ENCODE measurements at places on chromosomes 3 and 15. TPM values are rescaled to one million over a fixed set of nuclear protein-coding genes. Genes with fewer than 3 reads are reported as not detected.

DNA sequence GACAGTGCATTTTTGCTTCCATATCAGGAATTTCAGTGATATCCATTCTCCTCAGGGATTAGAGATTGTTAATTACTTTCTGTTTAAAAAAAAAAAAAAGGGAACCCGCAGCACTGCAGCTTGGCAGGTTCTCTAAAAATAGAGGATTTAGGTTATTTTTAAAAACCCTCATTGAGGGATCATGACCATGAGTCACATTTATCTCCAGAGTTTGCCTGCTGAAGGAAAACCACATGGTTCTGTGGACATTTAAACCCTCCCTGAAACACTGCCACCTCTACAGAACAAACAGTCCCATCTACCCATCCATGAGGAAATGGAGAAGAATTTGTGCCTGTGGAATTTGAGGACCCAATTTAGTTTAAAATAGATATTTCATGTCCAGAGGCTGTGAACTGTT is 66.2 kb upstream of the UBE2E1 start:
- peaks cover 52% of the 10 kb centered on the region for H3K4me1 ChIP-seq
- H3K27me3 ChIP-seq: no peaks in the 10 kb centered on the region
- no peak overlapping the region for H3K4me3 ChIP-seq
- H3K27ac ChIP-seq: peak overlapping the region; percentile 86

DNA sequence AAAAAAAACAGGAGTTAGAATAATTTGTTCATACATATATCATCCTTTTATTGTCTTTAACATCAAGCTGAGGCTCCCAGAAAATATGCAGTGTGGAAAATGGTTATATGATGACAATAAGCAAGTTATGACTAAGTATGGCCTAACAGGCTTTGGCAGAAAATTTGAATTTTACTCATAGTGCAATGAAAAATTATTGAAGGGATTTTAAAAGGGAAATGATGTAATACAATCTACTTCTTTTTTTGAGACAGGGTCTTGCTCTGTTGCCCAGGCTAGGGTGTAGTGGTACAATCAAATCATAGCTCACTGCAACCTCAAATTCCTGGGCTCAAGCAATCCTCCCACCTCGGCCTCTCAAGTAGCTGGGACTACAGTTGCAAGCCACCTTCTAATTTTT is 78.7 kb downstream of the FAIM start:
- peak overlapping the region; percentile 77 for H3K27ac ChIP-seq
- H3K4me3 ChIP-seq: no peak overlapping the region
- H3K27me3 ChIP-seq: no peaks in the 10 kb centered on the region
- DNase-seq: no peak
- H3K4me1 ChIP-seq: peaks cover 19% of the 10 kb centered on the region

GRCh38 chr3:61381745-61382392 is 130.6 kb upstream of the FHIT start:
- peaks cover 13% of the 10 kb centered on the region for H3K4me1 ChIP-seq
- H3K27ac ChIP-seq: no peak overlapping the region
- no peaks in the 10 kb centered on the region for H3K36me3 ChIP-seq
- peaks cover 30% of the 10 kb centered on the region for H3K27me3 ChIP-seq
- H3K4me3 ChIP-seq: no peak overlapping the region

- DNase-seq: no peak
- H3K4me1 ChIP-seq: peaks cover 3% of the 10 kb centered on the region
- H3K4me3 ChIP-seq: no peak overlapping the region
- no peaks in the 10 kb centered on the region for H3K27me3 ChIP-seq
- peaks cover 3% of the 10 kb centered on the region for H3K36me3 ChIP-seq
- no peak overlapping the region for H3K27ac ChIP-seq
Observed at GRCh38 chr15:57100136-57100539, 181.7 kb downstream of the TCF12 start.

GRCh38 chr15:96330064-96330449 is 443 bp upstream of the NR2F2 start:
- no peaks in the 10 kb centered on the region for H3K27me3 ChIP-seq
- H3K27ac ChIP-seq: peak overlapping the region; percentile 97
- DNase-seq: no peak
- H3K4me3 ChIP-seq: peak overlapping the region; percentile 98

DNA sequence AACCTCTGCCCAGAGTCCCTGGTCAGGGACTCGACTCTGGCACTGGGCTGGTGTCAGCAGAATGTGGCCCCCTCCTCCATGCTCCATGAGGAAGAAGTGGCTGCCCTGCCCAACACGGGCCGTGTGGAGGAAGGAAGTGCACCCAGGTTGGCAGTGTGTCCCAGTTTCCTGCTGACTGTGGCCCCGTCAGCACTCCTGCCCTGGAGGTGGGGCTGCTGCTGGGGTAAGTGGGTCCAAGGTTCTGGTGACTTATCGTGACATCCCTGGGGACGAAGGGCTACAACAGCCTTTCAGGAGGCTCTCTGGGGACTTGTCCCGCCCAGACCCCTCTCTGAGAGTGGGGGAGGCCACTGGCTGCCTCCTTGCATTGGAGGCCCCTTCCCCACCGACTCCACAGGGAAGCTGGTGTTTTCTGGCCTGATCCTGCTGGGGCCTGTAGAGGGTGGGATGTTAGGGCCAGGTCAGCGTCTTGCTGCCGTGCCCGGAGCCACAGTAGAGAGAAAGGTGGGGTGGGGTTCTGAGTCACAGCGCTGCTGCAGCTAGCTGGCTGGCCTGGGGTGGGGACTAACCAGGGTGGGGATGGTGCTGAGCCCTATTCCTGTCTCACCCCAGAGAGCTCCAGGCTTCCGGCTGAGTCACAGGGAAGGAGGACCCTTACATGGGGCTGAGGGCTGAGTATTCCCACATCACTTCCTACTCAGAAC is 10.5 kb downstream of the SEMA4B start:
- H3K4me1 ChIP-seq: peaks cover 7% of the 10 kb centered on the region
- no peak for DNase-seq
- peaks cover 4% of the 10 kb centered on the region for H3K36me3 ChIP-seq

DNA sequence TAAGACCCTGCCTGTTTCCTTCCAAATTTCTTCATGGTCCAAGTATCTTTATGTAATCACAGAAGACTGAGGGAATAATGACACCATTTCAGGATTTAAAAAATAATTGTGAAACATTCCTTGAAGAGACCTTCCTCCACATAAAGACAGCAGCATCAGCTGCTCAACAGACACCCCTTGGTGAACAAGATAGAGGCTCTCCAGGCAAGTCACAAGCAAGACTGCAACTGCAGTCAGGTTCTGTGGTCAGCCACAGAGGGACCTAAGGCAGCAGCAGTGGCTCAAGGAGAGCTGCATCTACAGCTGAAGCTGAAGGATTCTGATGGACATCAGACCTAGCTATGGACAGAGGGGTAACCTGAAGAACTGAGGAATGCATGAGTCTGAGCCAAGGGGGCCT is 97.2 kb upstream of the C3orf80 start:
- no peaks in the 10 kb centered on the region for H3K36me3 ChIP-seq
- peaks cover 47% of the 10 kb centered on the region for H3K4me1 ChIP-seq
- no peak overlapping the region for H3K4me3 ChIP-seq

DNA sequence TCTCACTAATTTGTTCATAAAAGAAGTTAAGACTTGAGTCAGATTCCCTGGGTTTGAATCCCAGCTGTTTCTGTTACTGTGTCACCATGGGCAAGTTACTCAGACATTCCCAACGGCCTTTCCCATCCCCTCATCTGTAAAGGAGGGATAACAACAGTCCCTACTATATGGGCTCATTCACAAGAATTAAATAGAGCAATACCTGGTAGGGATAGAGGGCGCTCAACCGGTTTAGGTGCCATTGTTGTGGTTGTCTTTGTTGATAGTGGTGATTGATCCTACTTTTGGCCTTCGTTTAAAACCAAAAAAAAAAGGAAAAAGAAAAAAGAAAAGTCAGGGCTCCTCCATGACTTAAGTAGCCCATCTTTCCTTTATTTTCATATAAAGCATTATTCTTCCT is 563.1 kb downstream of the GRM7 start:
- DNase-seq: no peak
- no peak overlapping the region for H3K27ac ChIP-seq
- H3K27me3 ChIP-seq: peaks cover 17% of the 10 kb centered on the region
- no peaks in the 10 kb centered on the region for H3K4me1 ChIP-seq

- no peak overlapping the region for H3K27ac ChIP-seq
Observed at GRCh38 chr3:156463123-156463522, 91.8 kb downstream of the SSR3 start.

GRCh38 chr15:68821841-68822381 is 1.2 kb upstream of the ANP32A start:
- peaks cover 20% of the 10 kb centered on the region for H3K4me1 ChIP-seq
- H3K27me3 ChIP-seq: no peaks in the 10 kb centered on the region
- no peak for DNase-seq
- H3K27ac ChIP-seq: peak overlapping the region; percentile 58

DNA sequence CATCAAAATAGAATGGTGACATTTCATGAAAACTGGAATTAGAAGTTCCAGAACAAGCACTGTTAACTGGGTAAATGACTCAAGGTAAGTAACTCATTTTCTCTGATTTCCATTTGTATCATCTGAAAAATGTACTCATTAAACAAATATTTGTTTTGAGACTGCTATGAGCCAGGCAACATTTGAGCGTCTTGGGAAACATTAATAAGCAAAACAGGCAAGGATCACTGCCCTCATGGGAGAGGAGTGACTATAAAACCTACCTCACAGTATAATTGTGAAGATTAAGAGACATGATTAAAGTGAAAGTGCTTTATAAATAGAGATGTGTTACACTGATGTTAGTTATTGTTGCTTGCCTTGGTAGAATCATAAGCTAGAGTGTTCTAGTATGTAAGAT is 711.8 kb upstream of the UBE2E2 start:
- H3K4me3 ChIP-seq: no peak overlapping the region
- DNase-seq: no peak
- H3K27ac ChIP-seq: no peak overlapping the region
- no peaks in the 10 kb centered on the region for H3K4me1 ChIP-seq
- H3K27me3 ChIP-seq: peaks cover 8% of the 10 kb centered on the region

- DNase-seq: no peak
- H3K4me3 ChIP-seq: no peak overlapping the region
- H3K27ac ChIP-seq: no peak overlapping the region
- peaks cover 33% of the 10 kb centered on the region for H3K4me1 ChIP-seq
Observed at GRCh38 chr3:155363690-155364070, 70.2 kb upstream of the STRIT1 start.

- no peak overlapping the region for H3K4me3 ChIP-seq
- DNase-seq: no peak
- H3K36me3 ChIP-seq: no peaks in the 10 kb centered on the region
- H3K27ac ChIP-seq: no peak overlapping the region
- H3K4me1 ChIP-seq: no peaks in the 10 kb centered on the region
Observed at GRCh38 chr3:175836617-175837016, 977.5 kb downstream of the NAALADL2 start.

- H3K36me3 ChIP-seq: no peaks in the 10 kb centered on the region
- H3K27me3 ChIP-seq: no peaks in the 10 kb centered on the region
- no peak overlapping the region for H3K27ac ChIP-seq
Observed at GRCh38 chr3:43699864-43700263, 9.1 kb downstream of the ABHD5 start.

Gene HTR3E
- not detected for total RNA-seq

Gene MNS1
- 1.5 TPM for total RNA-seq

Gene CCDC33
- total RNA-seq: not detected

Gene CPN2
- total RNA-seq: not detected

Gene RTP3
- total RNA-seq: not detected
